ENCODE measurements at places on chromosomes 6 and 20.
A peak's percentile ranks its signal among the peaks of the same experiment; 100 is the strongest.

- no peak for DNase-seq
Observed at GRCh38 chr20:1945660-1946059, 48.2 kb downstream of the PDYN start.

DNA sequence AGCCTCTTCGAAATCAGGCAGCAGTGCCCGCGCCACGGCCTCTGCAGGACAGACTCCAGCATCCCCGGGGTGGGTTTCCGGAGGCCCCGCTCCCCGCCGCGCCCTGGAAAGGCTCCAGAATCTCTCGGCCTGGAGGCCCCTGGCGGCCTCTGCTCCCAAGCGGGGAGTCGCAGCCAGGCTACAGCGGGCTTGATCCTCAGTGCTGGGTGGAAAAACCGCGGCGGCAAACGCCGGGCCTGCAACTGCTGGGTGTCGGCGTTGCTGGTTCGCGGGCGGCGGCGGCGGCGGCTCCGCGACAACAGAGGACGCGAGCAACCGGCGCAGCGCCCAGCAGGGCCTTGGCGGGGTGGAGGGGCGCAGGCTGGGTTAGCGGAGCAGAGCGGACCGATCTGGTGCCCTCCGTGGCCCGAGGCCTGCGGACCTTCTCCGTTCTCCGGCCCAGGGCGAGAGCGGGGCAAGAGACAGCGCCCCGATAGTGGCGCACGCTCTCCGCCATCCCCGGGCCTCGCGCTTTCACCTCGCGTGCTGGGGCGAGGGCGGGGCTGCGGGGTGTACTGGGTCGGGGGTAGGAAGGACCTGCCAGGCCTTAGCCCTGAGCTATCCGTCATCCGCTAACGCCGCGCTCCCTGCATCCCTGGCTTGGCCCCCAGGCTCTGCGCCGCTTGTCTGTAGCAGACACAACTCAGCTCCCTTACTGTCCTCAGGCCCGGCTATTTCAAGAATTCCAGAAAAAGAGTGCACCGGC, 3.4 kb upstream of the ZNF292 start:
- peak; percentile 45 for DNase-seq

DNA sequence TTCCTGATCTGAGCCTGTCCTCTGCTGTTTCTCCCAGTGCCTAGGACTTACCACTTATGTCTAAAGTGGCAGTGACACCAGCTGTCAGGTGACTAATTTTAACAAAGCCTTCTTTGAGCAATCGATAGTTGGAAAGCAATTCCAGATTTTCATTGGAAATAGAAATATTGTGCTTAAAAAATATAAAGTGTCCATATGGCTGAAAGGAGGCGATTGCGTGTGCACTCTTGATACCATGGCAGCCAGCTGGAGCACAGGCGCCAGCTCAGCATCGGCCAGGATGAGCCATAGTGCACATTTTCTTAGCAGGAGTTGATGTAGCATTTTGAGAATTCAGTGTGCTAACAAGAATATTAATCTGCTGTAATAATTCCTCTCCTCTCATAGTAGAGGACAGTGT, 70.0 kb downstream of the LRRC1 start:
- no peak for DNase-seq

- no peak for DNase-seq
Observed at GRCh38 chr6:45574885-45575284, 197.2 kb upstream of the SUPT3H start.

DNA sequence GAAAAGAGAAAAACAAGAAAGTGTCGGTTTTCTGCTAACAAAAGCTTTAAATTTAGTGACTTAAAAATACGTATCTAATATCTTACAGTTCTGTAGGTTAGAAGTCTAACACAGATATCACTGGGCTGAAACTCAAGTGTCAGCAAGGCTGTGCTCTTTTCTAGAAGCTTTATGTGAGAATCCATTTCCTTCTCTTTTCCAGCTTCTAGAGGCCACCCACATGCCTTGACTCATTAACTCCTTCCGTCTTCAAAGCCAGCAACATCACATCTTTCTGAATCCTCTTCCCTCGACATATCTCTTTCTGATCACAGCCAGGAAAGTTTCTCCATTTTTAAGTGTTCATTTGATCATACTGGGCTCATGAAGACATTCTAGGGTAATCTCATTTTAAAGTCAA, 262.0 kb downstream of the MAFB start:
- no peak for DNase-seq

- peak; percentile 24 for DNase-seq
Observed at GRCh38 chr6:143337201-143337949, 113.1 kb downstream of the ADAT2 start.

GRCh38 chr6:168880271-168880670, 373.4 kb downstream of the THBS2 start:
- no peak for DNase-seq

DNA sequence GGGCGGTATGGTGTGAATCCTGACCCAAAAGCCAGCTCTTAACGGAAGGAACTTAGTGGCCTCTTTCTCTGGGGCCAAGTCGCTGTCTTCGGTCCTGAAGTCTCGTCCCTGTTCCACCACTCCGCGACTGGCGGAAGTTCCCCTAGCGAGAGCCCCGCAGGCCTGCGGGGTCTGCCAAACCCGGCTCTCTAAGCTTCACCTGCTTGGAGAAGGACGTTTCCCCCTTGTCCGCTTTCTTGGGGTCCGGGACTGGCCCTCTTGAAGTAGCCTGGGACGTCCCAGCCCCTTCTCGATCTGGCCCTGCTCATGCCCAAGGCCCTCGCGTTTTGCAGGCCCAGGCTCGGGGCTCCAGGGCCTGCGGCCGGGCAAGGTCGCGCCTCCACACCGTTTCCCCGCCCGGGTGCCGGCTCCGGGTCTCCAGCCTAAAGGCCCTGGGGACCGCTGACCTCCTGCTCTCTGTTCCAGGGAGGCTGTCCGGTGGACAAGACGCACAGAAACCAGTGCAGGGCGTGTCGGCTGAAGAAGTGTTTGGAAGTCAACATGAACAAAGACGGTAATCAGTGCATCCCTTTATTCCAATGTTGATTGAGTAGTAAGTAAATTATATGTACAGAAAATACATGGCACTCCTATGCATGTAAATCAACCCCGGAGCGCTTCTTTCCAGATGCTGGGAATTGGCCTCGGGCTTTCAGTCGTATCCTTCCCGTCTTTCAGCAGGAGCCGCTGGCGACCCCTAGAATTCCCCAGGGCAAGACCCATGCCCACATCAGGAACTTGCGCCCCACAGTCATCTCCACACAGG, 8.8 kb downstream of the NR2E1 start:
- DNase-seq = no peak

DNA sequence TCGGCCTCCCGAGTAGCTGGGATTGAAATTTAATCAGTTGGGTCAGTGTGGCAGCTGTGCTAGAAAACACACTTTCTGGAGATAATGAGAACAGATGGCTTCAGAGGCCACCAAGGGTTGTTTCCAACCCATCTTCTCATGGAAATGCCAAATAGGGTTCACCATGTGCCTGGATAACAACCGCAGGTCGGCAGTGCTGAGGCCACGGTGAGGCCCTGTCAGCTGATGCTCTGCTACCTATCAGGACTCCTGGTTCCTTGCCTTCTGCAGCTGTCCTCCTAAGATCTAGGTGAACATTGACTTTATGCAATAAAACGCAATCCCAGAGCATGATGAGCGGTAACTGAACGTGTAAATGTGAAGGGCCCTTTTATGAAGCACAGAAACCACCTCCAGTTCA, 139.3 kb upstream of the SNX9 start:
- no peak for DNase-seq

DNA sequence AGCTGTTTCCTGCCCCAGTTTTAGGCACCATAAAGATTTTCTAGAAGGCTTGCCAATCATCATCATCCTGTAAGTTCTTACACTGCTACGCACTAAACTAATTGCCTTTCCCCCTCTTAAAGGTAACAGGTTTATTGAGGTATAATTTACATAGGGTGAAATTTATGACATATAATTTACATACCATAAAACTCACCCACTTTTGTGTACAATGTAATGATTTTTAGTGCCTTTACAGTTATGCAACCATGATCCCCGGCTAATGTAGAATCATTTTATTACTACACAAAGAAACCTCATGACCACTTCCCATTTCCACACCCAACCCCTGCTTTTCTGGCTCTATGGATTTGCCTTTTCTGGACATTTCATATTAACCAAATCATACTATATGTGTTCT, 21.1 kb downstream of the GCNT2 start:
- no peak for DNase-seq

GRCh38 chr6:165659945-165660856, 2.8 kb downstream of the PDE10A start:
- no peak for DNase-seq

DNA sequence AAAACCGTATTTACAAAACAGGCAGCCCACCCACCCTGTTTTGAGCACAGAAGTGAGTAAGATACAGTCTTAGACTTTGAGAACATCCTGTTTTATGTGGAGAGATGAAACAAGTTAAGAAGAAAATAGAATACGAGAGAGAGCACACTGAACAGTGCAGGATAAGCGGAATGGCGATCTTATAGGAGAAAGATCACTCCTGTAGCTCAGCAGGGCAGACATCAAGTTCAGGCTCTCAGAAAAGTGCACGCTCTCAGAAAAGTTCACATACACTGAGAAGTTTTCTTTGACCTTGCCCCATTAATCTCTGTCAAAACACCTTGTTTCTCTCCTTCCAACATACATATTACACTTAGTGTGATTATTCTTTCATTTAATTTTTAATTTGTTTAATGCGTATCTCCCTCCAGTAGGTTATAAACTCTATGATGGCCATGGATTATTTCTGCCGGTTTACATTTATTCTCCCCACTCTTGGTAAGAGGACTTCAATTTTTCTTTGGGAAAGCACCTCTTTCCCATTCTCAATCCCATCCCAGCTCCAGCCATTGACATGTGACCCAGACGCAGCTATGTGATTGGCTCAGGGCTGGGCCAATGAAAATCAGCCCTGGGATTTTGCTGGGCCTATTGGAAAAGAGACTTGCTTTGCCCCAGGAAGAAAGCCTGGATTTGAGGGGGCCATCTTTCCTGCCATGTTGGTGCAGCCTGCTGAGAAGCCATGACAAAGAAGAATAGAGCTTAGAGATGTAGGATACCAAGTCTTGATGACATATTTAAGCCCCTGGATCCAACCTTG, 16.2 kb downstream of the KCNB1 start:
- no peak for DNase-seq

DNA sequence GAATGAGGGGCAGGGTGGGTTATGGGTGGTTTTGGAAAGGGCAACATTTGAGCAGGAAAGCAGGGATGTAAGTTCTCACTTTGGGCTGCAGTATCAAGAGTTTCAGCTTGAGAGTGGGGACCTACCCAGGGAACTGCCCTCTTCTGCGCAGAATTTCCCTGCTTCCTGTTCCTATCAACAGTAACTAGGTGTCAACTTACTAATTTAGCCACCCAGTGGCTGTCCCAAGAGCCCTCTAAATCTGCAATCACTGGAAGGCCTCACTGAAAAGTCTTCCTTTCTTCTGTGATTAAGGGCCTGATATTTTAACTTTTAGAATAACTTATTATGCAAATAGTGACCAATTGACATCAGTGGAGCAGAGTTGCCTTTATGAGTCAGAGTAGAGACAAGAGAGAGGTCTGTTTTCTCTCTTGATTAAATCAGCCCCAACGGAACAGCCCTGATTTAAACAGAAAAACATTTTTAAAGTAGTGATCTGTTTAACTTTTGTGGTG, 118.2 kb upstream of the RIPOR2 start:
- DNase-seq = peak; percentile 92

Data from M059J (cell line).